ENCODE measurements at places on chromosomes 5 and 9.
A peak's percentile ranks its signal among the peaks of the same experiment; 100 is the strongest.

DNA sequence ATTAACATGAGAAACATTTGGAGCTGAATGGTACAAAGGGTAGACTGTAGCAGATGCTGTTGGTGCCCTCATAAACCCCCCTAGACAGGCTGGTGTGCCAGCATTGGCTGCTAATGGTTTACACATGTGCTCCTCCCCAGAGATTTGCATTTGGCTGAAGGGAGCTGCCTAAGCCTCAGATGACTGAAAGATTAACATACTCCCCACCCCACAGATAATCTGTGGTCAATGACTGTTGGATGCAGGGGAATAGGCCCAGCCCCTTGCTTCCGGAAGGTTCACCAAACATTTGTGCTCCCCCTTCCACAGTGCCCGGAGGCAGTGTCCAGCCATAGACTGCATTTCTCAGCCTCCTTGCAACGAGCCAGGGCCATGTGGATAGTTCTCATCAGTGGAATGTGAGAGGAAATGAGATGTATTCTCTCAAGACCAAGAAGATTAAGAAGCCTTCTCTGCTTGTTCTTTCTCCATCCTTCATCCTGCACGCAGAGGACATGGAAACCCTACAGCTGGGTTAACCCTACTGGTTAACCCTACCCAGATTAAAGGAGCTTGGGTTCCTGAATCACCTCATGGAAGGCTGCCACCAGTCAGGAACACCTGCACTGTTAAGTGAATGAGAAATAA is 79.6 kb downstream of the PHAX start:
- no peak for DNase-seq

DNA sequence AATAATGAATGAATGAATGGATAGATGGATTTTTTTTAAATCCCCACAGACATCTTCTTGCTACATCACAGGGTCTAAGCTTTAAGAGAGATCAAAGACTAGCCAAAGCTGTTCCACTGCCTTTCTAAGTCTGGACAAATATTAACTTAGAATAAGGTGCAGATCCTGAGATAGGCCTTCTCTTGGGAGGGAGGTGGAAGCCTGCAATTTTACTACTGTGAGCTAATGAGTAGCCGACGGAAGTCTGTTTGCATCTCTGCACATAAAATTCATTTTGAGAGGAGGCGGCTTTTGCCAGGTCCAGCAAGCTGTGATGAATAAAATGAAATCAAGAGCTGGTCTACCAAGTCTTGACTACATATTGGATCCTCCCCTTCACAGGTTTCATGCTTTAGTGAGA is 484.9 kb downstream of the TMEM38B start:
- no peak for DNase-seq

DNA sequence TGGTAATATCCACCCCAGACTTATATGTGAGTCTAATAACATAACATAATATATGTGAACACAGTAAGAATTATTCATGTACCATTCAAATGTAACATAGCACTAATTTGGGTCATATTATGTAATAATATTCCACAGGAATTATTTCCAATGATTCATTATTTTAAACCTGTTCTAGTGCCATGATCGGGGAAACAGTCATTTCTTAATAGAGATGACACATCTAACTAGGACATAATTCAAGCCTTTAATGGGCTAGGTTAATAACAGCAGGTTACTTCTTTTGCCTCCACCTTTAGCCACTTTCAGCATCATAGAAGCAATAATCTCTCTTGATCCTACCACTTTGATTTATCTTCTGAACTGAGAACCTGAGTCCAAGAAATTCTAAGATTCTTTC is 12.3 kb downstream of the SPINK9 start:
- no peak for DNase-seq

DNA sequence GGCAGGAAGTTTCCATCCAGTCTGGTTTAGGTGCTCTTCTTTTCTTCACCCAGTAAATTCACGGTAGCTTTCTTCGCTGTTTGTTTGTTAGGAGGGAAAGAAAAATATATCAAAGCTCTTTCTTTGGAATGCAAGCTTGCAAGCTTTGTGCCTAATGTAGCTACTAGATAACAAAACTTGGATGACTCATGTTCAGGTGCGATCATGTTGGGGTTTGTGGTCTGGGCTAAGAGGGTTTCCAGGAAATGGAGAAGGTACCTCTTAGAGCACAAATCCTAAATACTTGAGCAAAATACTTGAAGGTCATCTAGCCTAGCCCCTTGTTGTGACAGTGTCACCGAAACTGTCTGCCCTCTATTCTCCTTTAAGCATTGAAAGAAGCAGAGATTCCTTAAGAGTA is 17.7 kb downstream of the SRP19 start:
- DNase-seq: peak; percentile 30

GRCh38 chr9:4792572-4793458 is at the start of gene RCL1:
Gene RCL1, plus strand, starts transcription at chr9:4792944. Its CDS starts 148 bp downstream, at chr9:4793092.
- peak; percentile 92 for DNase-seq

DNA sequence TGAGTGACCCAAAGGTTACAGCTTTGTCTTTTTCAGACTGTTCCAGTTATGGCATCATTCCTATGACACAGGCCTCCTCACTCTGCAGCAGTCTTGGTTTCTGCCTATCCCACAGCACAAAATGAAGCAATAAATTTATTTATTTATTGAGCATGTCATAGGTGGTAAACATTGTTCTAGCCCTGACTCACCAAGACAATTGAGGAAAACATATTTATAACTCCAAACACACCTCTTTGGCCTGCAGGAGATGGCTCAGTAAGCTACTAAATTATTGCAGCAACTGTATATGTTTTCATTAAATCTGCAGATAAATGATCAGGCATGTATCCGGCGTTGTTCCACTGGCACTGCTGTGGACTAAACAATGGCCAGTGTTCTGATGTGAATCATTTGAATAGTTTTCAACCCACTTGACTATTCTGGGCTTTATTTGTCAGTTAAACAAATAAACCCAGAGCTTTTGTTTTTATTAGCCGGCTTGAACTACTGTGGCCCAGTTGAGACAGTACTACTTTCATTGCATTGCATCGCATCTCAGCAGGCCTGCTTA is 83.2 kb downstream of the FOXD1 start:
- no peak for DNase-seq

DNA sequence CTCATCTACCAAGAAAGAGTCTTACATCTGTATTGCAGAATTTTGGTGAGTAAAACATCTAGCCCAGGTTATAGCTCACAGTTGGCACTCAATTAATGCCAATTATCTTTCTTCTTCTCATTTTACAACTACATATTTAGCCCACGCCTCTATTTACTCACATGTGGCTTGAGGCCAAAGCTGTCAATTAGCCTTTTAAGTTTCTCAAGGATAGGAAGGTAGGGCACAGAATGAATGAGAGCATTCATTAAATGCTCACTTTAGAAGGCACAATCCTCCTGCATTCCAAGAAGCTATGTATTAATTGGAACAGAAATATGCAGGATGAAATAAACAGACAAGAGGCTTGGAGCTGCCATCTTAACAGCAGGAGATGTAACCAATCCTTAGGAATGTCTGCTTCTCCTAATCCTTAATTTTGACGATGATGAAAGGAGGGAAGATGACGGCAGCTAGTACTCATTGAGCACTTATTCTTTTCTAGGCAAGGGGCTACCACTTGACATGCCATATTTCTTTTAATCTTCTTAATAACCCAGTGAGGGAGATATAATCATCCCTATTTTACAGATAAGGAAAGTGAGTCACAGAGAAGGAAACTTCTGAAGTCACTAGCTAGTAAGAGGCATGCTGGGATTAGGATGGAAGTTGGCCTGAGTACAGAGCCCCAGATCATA is 30.8 kb upstream of the PANK3 start:
- no peak for DNase-seq

- no peak for DNase-seq
Measured at GRCh38 chr9:106958955-106959657, 96.1 kb downstream of the ZNF462 start.

DNA sequence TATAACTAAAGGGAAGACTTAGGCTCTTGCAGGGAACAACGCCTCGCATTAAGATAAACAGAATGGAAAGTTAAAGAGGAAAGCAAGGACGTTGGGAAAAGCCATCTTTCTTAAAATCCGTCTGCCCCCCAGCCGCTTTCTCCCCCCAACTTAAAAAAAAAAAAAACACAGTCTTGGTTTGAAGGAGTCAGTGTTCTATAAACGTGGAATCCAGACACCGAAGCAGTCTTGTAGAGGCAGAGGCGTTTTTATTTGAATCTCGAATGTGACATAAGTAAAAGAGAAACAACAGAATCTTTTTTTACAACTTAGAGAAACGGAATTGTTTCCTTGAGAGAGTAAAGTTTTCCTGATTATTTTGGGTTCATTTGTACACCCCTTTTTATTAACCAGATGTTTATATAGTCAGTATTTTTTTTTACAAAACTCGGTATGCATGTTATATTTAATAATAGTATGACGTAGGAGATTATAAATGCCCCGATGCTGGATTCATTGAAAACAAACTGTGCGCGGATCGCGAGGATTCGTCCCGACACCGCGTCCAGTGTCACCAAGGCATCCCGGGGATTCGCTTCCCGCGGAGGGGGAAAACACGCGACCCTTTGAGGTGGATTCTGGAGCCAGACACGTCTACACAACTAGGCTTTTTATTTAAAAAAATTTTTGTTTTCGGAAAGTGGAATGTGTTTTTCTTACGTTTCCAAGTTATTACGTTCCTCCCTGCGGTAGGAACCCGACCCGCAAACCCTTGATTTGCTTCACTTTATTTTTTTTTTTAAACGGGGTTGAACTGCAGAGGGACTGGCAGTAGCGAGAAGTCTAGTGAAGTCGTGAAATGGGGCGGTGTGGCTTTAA is 6.7 kb downstream of the PTCH1 start:
- DNase-seq: no peak
